Activated T-helper 17 cell treated with anti-CD3 and anti-CD28 coated beads, Interleukin-2, amount 50 U/mL, for 72 hours (primary cell): ENCODE measurements at places on chromosomes 3 and 15. TPM values are rescaled to one million over a fixed set of nuclear protein-coding genes. Genes with fewer than 3 reads are reported as not detected.
A peak's percentile ranks its signal among the peaks of the same experiment; 100 is the strongest.

- peaks cover 53% of the 10 kb centered on the region for H3K27me3 ChIP-seq
- H3K4me1 ChIP-seq, result peaks cover 1% of the 10 kb centered on the region
- ATAC-seq, result peak; percentile 75
- H3K4me3 ChIP-seq, result no peak overlapping the region
- no peaks in the 10 kb centered on the region for H3K36me3 ChIP-seq
Observed at GRCh38 chr3:132029182-132029902, 5.5 kb downstream of the CPNE4 start.

DNA sequence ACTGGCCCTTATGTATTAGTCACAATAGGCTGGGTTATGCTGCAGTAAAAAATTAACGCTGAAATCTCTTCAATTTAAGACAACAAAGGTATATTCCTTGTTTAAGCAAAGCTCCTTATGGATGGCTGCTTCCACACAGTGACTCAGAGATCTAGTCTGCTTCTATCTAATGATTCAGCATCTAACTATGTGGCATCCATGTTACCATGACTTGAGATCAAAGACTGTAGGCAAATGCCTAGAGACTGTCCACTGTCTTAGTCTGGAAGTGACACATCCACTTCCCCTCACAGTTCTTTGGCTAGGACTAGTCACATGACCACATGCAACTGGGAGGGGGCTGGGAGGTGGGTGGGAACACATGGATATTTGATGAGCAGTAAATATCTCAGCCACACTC, 61.3 kb upstream of the PSMD6 start:
- no peaks in the 10 kb centered on the region for H3K36me3 ChIP-seq
- peaks cover 11% of the 10 kb centered on the region for H3K27me3 ChIP-seq
- no peak overlapping the region for H3K4me3 ChIP-seq
- ATAC-seq, result no peak
- no peak overlapping the region for H3K27ac ChIP-seq
- H3K4me1 ChIP-seq, result no peaks in the 10 kb centered on the region

The ZPLD1 gene
- not detected for total RNA-seq

The PAQR5 gene
- not detected for total RNA-seq

The ARHGEF26 gene
- 0.17 TPM for total RNA-seq

DNA sequence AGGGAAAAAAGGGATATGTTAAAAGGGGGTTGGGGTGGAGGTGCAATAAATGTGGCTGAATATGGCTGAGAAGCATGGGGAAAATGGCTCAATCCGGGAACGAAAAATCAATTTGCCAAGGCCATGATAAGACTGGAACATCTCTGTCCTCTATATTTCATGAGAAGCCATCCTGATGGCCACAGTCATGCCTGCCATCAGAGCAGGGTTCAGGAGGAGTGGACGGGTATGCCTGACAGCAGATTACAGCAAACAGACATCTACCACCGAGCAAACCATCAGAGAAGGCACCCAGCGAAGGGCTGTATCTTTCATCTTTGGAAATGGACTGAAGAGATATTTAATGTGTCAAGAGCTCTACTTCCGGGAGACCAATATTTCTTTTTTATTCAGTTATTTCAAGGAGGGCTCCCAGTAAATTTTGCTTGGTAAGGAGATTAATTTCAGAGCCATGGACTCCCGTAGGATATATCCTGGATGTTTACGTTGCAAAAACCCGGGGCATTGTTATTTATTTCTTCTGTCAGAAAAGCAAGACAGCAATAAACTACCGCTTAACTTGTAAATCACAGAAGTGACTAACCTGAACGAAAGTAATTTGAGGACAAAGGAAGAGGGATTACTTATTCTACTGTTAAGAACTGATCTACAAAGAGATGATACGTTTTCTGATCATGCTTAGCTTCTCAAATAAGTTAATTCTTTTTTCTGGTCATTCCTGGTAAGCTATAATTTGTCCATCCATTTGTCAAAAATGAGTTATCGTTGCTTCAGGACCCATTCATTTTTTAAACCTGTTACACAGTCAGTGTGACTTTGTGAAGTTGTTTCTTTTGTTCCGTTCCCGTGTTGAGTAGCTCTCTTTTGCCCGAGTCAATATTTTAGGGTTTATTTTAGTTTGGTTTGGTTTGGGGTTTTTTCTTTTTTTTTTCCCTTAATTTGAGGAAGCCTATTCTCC, 80.6 kb upstream of the CHD2 start:
- peaks cover 12% of the 10 kb centered on the region for H3K36me3 ChIP-seq
- H3K27ac ChIP-seq, result peak overlapping the region; percentile 98
- H3K4me3 ChIP-seq, result peak overlapping the region; percentile 73

The SCN5A gene
- 0.35 TPM for total RNA-seq

GRCh38 chr3:113771993-113772392, 25.2 kb downstream of the ATP6V1A start:
- no peak for ATAC-seq
- H3K4me3 ChIP-seq, result no peak overlapping the region
- no peak overlapping the region for H3K27ac ChIP-seq
- H3K36me3 ChIP-seq, result peaks cover 3% of the 10 kb centered on the region
